ENCODE measurements at places on chromosomes 13 and 19.

DNA sequence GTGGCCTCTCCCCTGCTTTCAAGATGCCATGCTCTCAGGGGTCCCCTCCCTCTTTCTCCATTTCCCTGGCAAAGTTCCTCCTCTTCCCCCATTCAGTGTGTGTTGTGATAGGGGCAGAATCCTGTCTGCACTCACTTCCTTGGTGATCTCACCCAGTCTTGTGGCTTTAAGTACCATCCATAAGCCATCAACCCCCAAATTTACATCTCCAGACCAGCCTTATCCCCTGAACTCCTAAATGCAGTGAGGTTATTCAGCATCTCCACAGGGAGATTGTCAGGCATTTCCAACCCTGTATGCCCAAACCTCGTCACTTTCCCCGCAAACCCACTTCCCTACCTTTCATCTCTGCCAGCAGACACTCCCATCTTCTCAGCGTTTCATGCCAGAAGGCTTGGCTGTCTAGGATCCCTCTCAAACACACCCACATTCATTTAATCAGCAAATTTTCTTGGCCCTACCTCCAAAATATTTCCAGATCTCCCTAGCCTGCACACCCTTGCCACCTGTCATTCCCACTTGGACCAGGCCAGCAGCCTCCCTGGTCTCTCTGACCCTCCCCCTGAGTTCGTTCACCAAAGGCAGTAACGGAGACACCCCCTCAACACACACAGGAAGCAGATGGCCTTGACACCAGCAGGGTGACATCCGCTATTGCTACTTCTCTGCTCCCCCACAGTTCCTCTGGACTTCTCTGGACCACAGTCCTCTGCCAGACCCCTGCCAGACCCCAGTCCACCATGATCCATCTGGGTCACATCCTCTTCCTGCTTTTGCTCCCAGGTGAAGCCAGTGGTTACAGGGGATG is at the start of gene HCST:
Gene HCST, plus strand, starts transcription at position 676 of the 808 bp plus-strand sequence. Its CDS starts 65 bp downstream, at position 741.
- peak; percentile 83 for DNase-seq

GRCh38 chr19:17405250-17406045 is at the start of gene BST2:
Gene BST2 (minus strand): TSS chr19:17405630. CDS start chr19:17405575, 55 bp downstream.
- DNase-seq = peak; percentile 91

DNA sequence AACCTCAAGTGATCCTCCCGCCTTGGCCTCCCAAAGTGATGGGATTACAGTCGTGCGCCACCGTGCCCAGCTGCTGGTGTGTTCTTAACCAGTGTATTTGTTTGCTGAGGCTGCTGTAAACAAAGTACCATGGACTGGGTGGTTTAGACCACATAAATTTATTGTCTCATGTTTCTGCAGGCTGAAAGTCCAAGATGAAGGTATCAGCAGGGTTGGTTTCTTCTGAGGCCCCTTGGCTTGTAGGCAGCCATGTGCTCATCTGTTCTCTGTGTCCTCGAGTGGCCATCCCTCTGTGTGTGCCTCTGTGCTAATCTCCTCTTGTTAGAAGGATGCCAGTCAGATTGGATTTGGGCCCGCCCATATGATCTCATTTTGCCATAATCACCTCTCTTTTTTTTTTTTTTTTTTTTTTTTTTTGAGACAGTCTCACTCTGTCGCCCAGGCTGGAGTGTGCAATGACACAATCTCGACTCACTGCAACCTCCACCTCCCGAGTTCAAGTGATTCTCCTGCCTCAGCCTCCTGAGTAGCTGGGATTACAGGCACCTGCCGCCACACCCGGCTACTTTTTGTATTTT is 31.8 kb downstream of the PEX11G start:
- no peak for DNase-seq

DNA sequence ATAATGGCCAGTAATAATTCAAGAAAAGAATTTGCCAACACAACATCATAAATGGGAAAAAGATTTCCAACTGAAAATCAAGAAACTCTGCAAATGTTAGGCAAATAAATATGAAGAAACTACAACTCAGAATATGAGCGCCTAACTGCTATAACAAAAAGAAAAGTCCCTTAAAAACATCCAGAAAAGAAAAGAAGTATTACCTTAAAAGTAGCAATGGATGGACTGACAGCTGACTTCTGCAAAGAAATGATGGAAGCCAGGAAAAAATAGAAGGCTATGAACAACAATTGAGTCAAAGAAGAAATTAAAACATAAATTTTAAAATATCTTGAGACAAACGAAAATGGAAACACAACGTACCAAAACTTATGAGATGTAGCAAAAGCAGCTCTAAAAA is 482.3 kb upstream of the ZNF507 start:
- peak; percentile 2 for DNase-seq

- no peak for DNase-seq
Measured at GRCh38 chr13:31768351-31768750, 29.0 kb downstream of the RXFP2 start.

GRCh38 chr13:92177966-92178365 is 779.5 kb downstream of the GPC5 start:
- DNase-seq = no peak

DNA sequence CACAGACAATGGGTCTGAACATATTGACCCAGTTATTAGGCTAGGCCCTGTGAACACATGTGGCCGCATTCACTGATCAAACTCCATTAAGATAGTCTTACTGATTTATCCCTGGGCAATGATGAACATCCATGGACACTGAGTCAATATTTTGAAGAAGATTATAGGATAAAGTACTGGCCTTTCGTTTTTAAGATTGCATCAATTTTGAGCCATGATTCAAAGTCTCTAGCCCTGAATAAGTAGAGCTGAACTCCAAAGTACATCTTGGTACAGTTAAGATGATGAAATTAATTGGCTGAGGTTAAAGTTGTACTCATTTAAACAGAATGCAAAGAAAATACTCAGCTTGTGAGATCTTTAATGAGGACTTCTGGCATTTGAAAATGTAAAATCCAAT is 1581.9 kb downstream of the EFNB2 start:
- DNase-seq = no peak

- DNase-seq = peak; percentile 14
Measured at GRCh38 chr13:33918199-33918932, 100.4 kb downstream of the RFC3 start.

- DNase-seq = no peak
Measured at GRCh38 chr13:93562676-93563075, 336.1 kb downstream of the GPC6 start.

DNA sequence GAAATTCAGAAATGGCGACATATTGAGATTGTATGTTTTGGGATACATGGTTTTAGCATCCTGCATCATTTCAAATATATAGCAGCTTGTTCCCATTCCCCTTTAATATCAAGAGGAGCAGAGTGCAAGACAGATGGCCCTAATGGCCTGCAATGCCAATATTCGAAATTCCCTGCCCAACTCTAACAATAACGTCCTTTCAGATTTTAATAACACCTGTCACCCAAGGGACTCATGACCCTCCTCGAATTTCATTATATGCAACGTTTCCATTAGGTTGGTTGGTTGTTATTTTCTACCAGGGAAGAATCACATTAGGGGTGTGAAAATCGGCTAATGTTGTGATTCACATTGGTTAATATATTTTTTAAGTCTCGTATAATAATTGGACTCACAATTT is 170.0 kb downstream of the TNFSF13B start:
- no peak for DNase-seq

GRCh38 chr19:12722566-12723380 is 959 bp downstream of the TNPO2 start:
- DNase-seq = peak; percentile 100

DNA sequence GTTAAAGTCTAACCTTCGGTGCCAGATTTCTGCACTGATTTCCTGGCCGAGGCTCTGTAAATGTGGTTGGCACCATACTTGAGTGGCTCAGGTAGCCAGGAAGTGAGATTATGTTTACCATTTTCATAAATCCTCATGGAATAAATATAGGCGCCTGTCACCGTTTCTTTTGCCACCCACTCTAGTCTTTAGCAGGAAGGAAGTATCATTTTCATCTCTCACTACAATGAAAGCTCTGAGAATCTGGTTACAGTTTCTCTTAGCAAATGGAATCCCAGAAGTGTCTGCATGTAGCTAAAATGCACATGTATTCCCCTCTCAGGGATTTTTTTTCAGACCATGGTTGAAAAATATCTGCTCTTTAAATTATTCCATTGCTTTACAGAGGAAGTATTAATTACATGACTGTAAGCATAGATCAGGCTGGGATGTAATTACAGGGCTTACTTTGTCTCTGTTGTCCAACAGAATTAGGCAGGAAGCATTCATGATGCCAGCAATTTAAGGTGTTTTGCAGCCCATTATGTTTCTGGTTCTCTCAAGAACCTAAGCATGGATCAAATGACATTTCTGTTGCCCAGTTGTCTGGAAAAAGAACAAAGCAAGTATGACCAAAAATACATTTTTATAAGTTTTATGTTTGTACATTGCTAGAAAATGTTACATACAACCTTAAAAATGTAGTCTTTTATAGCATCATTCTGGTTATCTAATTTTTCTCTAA is 221.7 kb upstream of the SPRY2 start:
- no peak for DNase-seq

GRCh38 chr13:30437177-30437576 is 14.9 kb downstream of the UBE2L5 start:
- no peak for DNase-seq

DNA sequence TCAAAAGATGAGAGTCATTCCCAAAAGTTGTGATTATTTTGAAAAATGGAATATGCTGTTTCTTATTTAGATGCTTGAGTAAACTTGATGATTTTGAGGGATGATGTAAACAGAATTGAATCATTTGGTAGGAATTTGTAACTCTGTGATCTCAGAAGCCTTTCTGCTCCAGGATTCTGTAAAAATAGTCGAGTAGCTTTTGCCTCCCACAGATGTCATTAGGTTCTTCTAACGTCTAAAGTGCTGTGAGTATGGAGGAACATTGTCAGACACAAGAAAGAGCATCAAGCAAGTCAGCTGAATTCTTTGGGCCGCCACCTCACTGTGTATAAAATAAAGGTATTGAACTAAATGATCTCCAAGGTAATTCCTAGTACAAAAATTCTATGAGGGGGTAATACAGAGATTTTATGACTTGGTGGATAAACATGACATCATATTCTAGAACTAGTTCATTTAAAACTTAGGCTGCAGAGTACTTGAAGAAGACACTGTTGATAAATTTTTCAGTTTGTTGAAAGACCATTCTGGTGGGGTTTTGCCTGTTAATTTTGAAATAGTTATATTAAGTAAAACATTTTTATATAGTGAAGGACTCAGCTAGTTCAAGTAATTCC is 1.4 kb upstream of the GPR183 start:
- DNase-seq = no peak

DNA sequence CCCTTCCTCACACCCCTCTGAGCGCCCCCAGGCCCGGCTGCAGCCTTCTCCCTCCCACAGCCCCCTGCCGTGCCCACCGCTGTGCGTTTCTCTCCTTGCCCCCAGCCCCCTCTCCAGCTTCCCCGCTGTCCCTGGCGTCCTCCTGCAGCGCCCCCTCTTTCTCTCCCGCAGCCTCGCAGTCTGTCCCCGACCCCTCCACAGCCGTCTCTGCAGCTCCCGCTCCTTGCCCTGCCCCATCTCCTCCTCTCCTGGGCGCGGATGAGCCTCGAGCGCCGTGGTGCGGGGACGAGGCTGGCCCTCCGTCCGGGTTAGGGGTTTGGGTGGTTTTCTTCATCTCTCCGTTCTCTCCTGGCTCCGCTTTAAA is 1.1 kb downstream of the KMT5C start:
- peak; percentile 67 for DNase-seq

GRCh38 chr13:37651891-37652290 is 53.3 kb upstream of the POSTN start:
- no peak for DNase-seq

GRCh38 chr13:31797154-31797775 is 57.9 kb downstream of the RXFP2 start:
- DNase-seq = peak; percentile 28

- no peak for DNase-seq
Measured at GRCh38 chr13:43094901-43095300, 71.5 kb downstream of the DNAJC15 start.

GRCh38 chr13:30792285-30793000 is 57.1 kb downstream of the ALOX5AP start:
- DNase-seq = no peak

GRCh38 chr19:17103177-17103576 is 27.6 kb downstream of the MYO9B start:
- peak; percentile 54 for DNase-seq

DNA sequence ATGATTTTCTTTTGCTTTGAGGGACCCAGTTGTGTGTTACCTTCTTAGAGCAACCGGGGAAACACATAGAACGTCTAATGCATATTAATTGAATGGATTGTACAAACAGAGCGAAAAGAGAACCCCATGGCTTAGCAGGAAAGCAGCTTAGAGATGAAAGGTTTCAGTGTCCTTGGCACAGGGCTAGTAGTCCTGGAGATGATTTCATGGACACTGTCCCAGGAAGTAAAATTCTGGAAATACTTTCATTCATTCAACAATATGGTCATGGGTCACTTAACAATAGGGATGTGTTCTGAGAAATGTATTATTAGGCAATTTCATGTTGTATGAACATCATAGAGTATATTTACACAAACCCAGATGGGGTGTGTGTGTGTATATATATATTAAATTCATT is 9.7 kb upstream of the FUT2 start:
- no peak for DNase-seq

DNA sequence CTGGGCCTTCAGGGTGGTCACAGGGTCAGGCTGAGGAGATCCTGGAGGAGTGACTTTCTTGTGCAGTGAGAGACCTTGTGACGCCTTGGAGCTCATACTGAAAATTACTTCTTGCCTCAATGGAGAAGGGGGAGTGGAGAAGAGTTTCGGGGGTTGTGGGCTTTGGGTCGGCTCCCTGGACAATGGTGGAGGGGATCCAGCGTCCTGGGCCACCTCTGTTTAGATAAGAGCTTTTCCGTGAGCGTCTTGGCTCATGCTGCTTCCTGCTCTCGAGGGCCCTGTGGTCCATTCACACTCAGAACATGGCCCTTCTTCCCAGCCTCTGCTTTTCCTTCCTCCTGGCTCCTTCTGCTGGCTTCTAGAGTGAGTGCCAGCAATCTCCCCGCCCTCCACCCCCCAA is 81.9 kb downstream of the FLT1 start:
- DNase-seq = no peak

DNA sequence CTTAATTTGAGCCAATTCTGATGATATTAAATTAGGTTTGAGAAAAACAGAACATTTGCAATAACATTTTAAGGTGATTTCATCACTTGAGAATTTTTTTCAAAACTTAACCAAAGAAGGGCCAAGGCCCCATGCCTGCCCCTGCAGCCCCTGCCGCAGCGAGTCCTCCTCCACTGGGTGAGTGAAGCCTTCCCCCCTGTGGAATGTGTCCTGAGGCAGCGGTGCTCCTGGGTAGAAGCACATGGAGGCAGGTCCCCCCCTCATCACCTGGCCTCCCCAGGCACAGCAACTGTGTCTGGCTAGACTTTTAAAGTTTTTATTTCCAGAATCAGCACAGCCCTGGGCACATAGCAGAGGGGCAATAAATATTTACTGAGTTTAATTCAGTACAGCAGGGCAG is 10.8 kb downstream of the SOX1 start:
- no peak for DNase-seq

DNA sequence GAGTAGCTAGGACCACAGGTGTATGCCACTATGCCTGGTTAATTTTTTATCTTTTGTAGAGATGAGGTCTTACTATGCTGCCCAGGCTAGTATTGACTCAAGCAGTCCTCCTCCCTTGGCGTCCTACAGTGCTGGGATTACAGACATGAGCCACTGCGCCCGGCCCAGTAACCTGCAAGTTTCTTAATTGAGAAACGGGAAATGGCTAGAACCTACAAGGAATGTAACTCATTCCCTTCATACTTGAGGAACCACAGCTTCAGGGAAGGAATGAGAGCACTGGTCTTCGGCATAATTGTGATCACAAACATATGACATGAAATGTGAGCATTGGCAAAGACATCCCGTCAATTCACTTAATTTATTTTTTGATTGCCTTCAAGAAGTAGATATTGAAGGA is 157.0 kb downstream of the KLF5 start:
- DNase-seq = no peak

GRCh38 chr13:89361909-89362308 is 1690.7 kb downstream of the SLITRK5 start:
- DNase-seq = peak; percentile 17

All from hematopoietic multipotent progenitor cell treated with erythropoietin and hydrocortisone succinate and interleukin-3 and kit ligand, for 4 days (in vitro differentiated cells).